ENCODE measurements at places on chromosomes 11 and 22. TPM values are rescaled to one million over a fixed set of nuclear protein-coding genes. Genes with fewer than 3 reads are reported as not detected.

DNA sequence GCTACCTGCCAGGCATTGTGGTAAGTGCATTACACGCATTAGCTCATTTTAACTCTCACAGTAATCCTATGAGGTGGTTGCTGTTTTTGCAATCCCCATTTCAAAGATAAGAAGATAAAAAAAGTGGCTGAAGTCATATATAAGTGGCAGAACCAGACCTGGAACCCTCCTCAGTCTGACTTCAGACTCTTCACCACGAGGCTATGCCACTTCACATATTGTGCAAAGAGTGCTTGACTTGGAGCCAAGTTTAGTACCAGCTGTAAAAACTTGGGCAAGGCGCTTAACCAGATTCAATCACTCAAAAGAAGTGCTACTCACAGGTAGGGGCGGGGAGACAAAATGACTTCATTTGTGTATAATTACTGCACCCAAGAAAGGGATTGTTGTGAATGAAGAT lies 15.3 kb downstream of the BPIFC start:
- DNase-seq = no peak
- H3K27ac ChIP-seq = no peak overlapping the region
- no peak overlapping the region for H3K4me3 ChIP-seq
- peaks cover 15% of the 10 kb centered on the region for H3K27me3 ChIP-seq
- no peaks in the 10 kb centered on the region for H3K36me3 ChIP-seq

DNA sequence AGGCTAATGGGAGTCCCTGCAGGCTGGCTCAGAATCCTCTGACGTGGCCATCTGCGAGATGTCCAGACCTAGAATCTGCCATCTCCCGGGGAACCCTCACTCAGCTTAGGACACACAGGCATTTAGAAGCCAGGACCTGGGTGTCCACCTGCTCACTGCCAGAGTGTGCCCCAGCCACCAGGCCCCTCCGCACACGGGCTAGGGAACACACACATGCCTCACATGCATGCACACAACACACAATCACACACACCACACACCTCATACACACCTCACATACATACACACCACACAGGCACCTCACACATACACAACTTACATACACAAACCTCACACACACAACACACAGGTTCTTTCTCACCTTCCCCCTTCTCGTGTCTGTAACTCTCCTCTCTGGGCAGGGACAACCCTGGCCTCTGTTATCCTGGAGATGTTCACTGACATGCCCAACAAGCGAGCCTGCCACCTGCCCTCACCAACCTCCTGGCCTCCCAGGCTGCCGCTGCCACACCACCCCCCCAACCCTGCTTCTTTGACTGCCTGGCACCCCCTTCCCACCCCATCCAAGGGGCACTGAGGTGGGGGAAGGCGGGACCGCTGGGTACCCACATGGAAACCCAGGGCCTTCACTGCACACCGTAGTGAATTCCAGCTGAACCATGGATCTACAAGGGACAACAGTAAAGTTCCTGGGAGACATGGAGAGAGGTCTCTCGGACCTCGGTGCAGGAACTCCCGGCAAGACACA lies 38.1 kb downstream of the GNB1L start:
- DNase-seq = peak; percentile 69
- no peak overlapping the region for H3K4me3 ChIP-seq
- no peak overlapping the region for H3K27ac ChIP-seq
- H3K27me3 ChIP-seq = no peaks in the 10 kb centered on the region

- no peaks in the 10 kb centered on the region for H3K36me3 ChIP-seq
- no peak for DNase-seq
- peaks cover 36% of the 10 kb centered on the region for H3K4me1 ChIP-seq
- no peaks in the 10 kb centered on the region for H3K27me3 ChIP-seq
- H3K4me3 ChIP-seq = no peak overlapping the region
These were observed 34.8 kb upstream of the SOX10 start for GRCh38 chr22:38018938-38019827.

DNA sequence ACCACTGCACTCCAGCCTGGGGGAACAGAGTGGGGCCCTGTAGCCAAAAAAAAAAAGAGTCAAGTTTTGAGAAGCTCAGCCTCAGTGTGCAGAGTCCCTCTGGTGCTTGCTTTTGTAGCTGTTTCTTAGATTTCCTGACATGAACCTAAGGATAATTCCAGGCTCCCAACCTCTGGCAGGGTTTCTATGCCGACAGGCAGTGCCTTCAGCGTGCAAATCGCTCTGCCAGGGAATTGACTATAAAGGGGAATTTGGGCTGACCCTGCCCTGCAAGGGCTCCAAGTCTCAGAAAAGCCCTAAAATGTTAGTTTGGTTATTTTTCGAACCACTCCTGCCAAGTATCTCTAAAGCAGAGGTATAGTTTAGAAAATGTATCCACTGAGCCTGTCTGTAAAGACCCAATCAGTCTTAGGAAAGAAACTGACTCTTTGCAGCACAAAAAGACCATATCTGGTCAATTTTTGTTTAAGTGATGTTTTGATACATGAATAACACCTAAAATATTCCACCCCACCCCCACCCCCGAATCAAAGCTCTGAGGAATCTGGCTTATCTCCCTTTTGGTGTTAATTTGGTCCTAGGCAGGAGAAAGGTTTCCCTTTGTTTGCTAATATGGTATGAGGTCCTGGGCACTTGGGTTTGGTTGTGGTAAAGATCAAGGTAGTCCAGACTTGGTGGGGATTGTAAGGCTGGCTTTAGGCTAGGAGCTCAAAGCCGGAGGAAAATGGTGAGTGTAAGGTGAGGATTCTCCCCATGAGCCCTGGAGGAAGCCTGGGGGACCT lies 49.7 kb downstream of the ANO1 start:
- H3K4me3 ChIP-seq = no peak overlapping the region
- H3K36me3 ChIP-seq = peaks cover 7% of the 10 kb centered on the region

DNA sequence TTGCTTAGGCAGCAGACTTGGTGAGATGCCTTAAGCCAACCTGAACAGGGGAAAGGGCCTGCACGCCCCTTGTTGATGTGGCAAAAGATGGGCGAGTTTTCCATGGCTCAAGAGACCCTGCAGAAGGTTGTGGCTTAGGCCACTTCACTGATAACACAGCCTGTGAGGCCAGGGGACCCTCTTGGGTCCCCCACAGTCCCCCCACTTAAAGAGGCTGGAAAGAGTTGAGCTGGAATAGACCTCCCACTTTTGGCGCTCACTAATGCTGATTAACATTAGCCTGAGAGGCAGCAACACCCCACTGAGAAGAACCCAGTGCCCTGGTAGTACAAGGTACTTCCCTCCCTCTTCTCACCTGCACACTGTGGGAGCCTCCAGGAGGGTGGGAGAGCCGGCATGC lies 107.5 kb downstream of the TRIM29 start:
- H3K27me3 ChIP-seq = peaks cover 18% of the 10 kb centered on the region
- DNase-seq = no peak

DNA sequence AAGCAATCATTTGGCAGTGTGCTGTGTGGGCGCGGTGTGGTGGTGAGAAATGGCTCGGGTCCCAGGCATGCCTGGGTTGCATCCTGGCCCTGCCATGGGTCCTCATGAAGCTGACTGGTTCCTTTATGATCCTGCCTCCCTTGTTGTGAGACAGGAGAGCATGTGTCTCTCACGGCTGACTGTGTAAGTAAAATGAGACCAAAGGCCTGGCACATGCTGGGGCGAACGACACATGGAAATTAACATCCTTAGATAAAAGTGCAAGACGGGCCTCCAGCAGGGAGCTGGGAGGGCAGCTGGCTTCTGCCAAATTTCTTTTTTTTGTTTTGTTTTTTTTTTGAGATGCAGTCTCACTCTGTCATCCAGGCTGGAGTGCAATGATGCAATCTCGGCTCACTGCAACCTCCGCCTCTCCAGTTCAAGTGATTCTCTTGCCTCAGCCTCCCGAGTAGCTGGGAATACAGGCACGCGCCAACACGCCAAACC lies 9.4 kb upstream of the FBLN1 start:
- H3K4me3 ChIP-seq = no peak overlapping the region
- DNase-seq = no peak
- H3K27me3 ChIP-seq = no peaks in the 10 kb centered on the region
- H3K36me3 ChIP-seq = no peaks in the 10 kb centered on the region
- H3K27ac ChIP-seq = peak overlapping the region; percentile 27

DNA sequence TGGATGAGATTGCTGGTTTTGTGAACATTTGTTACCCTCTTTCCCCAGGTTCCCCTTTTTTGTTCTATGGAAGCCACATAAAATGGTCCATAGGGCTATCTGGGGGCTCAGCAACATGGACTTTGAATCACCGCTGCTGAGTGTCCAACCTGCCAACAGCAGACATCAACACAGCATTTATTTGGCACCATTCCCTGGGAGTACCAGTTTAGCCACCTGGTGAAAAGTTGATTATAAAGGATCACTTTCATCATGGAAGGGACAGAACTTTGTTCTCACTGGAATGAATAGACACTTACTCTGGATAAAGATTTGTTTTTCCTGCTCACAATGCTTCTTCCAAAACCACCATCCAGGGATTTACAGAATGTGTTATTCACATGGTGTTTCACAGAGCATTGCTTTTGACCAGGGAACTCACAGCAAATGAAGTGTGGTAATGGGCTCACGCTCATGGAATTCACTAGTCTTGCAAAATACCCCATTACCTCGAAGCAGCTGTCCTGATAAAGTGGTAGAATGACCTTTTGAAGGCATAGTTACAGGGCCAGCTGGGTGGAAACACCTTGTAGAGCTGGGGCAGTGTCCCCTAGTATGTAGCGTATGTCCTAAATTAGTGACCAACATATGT lies 43.9 kb downstream of the ADM start:
- H3K27ac ChIP-seq = no peak overlapping the region
- no peak for DNase-seq

DNA sequence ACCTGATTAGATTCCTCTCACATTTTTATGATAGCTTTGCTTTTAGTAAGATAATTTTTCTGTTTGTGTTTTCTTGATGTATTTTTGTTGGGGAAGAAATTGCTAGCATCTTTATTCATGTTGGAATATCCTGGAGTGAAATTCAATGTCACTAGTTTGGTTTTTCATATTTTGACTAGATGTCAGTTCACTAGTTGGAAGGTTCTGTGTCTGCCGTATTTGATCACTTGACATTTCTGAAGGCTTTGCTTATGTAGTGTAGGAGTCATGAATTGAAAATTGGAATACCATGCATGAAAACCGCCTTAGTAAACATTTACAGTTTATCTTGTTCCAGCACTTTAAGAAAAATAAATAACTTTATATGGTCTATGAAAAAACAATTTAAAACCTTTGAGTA lies 348.4 kb downstream of the AASDHPPT start:
- no peak overlapping the region for H3K27ac ChIP-seq
- no peak overlapping the region for H3K4me3 ChIP-seq
- no peaks in the 10 kb centered on the region for H3K4me1 ChIP-seq
- no peaks in the 10 kb centered on the region for H3K36me3 ChIP-seq
- no peaks in the 10 kb centered on the region for H3K27me3 ChIP-seq

- no peaks in the 10 kb centered on the region for H3K36me3 ChIP-seq
- peaks cover 10% of the 10 kb centered on the region for H3K4me1 ChIP-seq
- H3K4me3 ChIP-seq = no peak overlapping the region
- no peak for DNase-seq
- H3K27me3 ChIP-seq = no peaks in the 10 kb centered on the region
These were observed 26.5 kb downstream of the TMEM45B start for GRCh38 chr11:129842138-129842537.

DNA sequence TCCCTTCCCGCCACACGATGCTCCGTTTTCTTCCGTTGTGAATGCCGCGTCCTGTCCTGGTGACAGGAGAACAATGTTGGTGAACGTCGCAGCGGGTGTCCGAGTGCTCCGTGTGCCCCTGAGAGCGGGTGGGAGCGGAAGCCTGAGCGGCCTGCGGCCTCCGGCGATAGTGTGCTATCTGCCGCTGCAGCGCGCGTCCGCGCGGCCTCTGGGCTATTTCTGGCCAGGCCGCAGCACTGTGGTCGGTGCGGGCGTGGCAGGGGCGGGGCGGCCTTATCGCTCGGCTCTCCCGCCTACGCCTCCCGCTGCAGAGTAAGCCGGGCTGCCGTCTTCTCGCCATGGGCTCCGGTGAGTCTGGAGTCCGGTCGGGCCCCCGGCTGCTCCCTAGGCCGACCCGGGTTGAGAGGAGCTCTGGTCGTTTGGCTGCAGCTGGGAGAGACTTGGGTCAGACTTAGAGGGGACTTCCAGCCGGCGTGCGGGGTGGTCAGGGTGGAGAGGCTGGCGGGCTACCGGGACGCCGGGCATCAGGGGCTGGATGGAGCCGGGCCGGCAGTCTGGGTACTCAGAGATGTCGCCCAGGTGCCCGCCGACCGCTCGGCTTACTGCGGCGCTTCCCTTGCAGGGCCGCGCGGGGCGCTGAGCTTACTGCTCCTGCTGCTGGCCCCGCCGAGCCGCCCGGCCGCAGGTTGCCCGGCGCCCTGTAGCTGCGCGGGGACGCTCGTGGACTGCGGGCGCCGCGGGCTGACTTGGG lies at the start of gene GP1BB:
Gene GP1BB, plus strand, starts transcription at position 308 of the 751 bp plus-strand sequence. Its CDS starts 31 bp downstream, at position 339.
- H3K36me3 ChIP-seq = peaks cover 22% of the 10 kb centered on the region
- peaks cover 28% of the 10 kb centered on the region for H3K4me1 ChIP-seq
- peaks cover 54% of the 10 kb centered on the region for H3K27me3 ChIP-seq
- no peak for DNase-seq

GRCh38 chr11:118521892-118522311 lies 5.4 kb upstream of the TTC36 start:
- peaks cover 66% of the 10 kb centered on the region for H3K36me3 ChIP-seq
- H3K27me3 ChIP-seq = no peaks in the 10 kb centered on the region
- no peak for DNase-seq
- no peak overlapping the region for H3K27ac ChIP-seq

DNA sequence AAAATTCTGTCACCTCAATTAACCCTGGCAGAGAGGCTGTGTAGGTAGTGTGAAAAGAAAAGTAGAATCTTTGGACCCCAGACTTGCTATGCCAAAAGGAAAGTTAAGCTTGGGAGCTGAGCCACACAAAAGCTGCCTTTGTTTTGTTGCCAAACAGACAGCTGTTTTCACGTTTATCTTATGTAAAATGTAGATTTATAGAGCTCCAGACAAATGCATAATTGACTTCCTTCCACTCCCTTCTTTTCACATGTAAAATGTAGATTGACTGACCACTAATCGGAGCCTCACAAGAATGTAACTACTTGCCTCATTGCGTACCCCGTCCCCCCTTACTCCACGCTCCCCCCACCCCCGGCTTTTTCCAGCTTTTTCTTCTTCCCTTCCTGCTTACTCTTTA lies 2302.2 kb upstream of the RAG2 start:
- no peak overlapping the region for H3K27ac ChIP-seq
- H3K36me3 ChIP-seq = no peaks in the 10 kb centered on the region
- DNase-seq = no peak
- H3K4me1 ChIP-seq = no peaks in the 10 kb centered on the region
- H3K27me3 ChIP-seq = no peaks in the 10 kb centered on the region

GRCh38 chr22:37098976-37099591 lies 10.4 kb downstream of the TMPRSS6 start:
- no peak overlapping the region for H3K4me3 ChIP-seq
- no peaks in the 10 kb centered on the region for H3K36me3 ChIP-seq

- no peaks in the 10 kb centered on the region for H3K27me3 ChIP-seq
- no peaks in the 10 kb centered on the region for H3K36me3 ChIP-seq
- H3K4me1 ChIP-seq = peaks cover 2% of the 10 kb centered on the region
- DNase-seq = no peak
- no peak overlapping the region for H3K4me3 ChIP-seq
These were observed 66.7 kb downstream of the MICAL3 start for GRCh38 chr22:17957693-17958092.

GRCh38 chr11:34268906-34269430 lies 88.8 kb downstream of the ABTB2 start:
- H3K4me1 ChIP-seq = peaks cover 19% of the 10 kb centered on the region
- no peak for DNase-seq

- no peaks in the 10 kb centered on the region for H3K27me3 ChIP-seq
- H3K4me3 ChIP-seq = no peak overlapping the region
- peaks cover 61% of the 10 kb centered on the region for H3K36me3 ChIP-seq
- no peaks in the 10 kb centered on the region for H3K4me1 ChIP-seq
- no peak overlapping the region for H3K27ac ChIP-seq
These were observed 32.0 kb upstream of the SERPIND1 start for GRCh38 chr22:20741634-20742581.

Gene KIRREL3
- total RNA-seq = not detected

Gene TSSK2
- total RNA-seq = not detected

Gene ALKBH3
- 24.1 TPM for total RNA-seq
